ENCODE measurements at places on chromosomes 13 and 19.

DNA sequence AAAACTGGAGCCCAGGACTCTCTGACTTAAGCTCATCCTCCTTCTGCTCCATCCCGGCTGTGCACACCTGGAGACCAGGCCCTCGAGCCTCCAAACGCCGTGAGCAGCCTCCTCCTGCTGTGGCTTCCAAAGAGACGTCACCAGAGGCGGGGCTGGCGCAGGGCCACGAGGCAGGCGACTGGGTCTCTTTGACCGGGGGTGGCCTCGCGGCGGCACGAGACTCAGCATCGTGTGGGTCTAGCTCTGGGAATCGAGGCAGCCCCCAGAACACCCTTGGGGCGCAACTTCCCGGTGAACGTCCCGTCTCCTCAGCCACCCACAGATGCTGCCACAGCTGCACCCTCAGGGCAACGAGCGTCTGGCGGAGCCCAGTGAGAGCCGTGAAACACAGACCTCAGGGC is 22.8 kb downstream of the RASA3 start:
- no peak for DNase-seq

DNA sequence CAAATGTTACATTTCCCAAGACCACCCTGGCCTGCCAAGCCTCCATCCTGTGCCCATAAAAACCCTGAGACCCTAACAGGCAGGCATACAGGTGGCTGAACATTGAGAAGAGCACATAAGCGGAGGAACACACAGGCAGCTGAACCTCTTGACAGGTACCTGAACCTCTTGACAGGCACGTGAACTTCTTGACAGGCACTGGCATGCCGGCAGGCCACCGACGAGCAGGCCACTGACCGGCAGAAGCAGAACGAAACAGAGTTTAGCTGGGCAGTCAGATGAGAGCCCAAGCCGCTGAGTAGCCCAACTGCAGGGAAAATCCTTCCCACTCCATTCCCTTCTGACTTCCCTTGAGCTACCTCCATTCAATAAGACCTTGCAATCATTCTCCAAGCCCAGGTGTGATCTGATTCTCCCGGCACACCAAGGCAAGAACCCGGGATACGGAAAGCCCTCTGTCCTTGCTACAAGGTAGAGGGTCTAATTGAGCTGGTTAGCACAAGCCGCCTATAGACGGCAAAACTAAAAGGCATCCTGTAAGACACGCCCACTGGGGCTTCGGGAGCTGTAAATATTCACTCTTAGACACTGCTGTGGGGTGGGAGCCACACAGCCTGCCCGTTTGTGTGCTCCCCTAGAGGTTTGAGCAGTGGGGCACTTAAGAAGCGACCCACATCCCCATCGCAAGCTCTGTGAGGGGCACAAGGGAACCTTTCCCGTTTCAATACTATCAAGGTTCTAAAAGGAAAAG is 2613.9 kb upstream of the PCDH20 start:
- no peak for DNase-seq

- DNase-seq, result no peak
Observed at GRCh38 chr13:113930671-113931637, 42.9 kb downstream of the C13orf46 start.

DNA sequence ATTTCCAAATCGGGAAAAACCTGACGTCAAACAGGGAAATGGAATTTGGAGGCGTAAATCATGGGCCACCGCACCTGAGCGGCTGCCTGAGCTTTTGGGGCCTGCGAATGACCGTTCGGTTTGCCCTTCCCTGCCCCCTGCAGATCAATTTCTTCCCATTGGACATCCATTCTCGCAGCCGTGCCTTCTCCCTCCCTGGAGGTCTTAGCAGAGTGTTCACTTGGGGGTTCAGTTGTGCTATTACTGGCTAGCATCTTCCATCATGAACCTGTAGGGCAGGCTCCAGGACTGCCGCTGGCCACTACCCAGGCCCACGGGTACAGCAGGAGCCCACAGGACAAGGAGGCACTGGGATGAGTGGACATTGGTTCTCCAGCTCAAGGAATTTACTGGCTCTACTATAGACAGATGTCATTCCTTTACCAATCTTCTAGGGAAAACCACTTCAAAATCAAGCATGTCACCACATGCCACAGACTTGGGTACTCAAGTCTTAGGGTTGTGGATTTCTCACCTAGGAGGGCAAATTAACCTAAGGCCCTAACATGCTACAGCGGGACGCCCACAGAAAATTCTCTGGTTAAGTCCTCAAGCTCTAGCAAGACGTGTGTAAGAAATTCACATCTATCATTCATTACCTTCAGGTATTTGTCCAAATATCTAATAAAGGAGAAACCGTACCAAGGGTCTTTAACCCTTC is 75.5 kb downstream of the COL4A1 start:
- no peak for DNase-seq

DNA sequence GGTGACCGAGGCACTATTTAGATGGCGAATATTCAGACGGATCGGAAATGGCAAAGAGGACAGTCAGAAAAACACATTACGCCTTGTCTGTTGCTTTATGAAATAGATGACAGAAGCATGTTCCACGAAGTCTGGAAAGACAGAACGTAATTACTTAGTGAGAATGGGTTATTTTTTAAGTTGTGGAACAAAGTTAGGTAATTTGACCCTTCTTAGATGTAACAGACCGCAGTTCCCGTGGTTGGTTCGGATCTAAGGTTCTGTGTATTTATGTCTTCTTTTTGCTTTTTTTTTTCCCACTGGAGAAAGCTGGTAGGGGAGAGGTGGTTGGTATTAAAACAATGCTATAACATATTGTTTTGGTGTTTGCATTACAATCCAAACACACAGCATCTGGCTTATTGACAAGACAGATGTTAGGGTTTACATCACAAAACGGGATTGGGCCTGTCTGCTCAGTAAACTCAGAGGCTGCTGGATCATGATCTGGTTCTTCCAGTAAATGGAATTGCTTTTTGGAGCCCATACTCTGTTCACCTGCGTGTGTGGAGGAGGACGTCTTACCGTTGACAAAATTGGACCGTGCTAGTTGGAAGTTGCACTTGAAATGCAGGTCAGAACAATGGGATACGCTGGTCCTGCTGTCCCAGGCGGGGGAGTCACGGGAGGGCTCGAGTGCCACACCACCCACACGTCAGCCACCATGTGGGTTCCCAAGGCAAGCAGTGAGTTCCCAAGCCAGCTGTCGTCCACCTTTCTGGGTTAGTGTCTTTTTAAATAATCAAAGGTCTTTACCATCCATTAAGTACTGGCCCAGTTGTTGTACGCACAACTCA is 13.8 kb downstream of the ATP11A start:
- no peak for DNase-seq
